ENCODE measurements at places on chromosomes 6 and 20.

DNA sequence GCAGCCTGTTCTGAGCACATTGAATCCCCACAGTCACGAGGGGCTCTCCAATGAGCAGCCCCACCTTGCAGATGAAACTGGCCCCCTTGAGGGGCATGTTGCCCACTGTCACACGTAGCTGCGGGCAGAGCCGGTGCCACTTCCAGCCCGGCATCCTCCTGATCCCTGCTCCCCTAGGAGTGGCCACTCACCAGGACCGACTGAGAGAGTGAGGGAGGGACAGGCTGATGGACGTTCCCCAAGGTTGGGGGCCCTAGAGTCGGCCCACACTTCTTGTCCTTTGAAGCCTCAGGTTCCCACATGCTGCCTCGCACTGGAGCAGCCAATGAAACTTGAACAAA is 10.5 kb downstream of the ENTPD6 start:
- DNase-seq, result no peak

- DNase-seq, result no peak
These were observed 23.3 kb downstream of the ADGRG6 start for GRCh38 chr6:142325111-142325510.

GRCh38 chr6:110816677-110817076 is 1.4 kb upstream of the CDK19 start:
- no peak for DNase-seq

DNA sequence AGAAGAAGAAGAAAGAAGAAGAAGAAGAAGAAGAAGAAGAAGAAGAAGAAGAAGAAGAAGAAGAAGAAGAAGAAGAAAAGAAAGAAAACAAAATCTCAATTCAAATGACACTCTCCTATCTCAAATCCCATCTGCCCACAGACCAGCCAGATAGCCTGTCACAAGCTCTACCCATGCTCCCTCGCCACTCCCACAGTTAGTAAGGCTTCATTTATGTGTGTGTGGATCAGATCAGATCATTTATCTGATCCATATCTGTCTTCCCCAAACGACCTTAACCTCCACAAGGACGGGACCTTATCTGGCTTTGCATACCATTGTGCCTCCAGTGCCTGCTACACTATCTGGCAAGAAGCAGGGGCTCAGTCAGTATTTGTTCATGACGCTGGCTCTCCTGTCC is 81.9 kb upstream of the RREB1 start:
- no peak for DNase-seq

- DNase-seq, result peak; percentile 5
These were observed 251.0 kb downstream of the SYNE1 start for GRCh38 chr6:152386131-152386530.

DNA sequence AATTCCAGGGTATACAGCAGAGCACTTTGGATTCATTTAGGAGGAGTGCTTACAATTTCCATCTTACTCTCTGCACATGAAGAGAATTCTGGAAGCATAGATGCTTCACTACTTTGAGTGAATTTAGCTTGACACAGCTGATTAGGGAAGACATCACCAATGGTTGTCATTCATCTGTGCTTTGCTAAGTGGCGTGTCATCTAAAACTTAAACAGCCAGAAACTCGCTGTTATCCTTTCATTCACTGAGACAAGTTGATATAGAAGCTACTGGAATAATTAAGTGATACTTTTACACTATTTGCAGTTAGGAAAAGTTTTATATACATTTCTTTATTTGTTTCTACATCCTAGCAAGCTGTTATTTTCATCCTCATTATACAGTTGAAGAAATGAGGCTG is 635.3 kb upstream of the FLRT3 start:
- DNase-seq, result no peak

GRCh38 chr6:52595000-52595795 is 18.3 kb upstream of the TRAM2 start:
- no peak for DNase-seq

GRCh38 chr20:51639206-51639832 is 96.8 kb upstream of the NFATC2 start:
- peak; percentile 39 for DNase-seq

DNA sequence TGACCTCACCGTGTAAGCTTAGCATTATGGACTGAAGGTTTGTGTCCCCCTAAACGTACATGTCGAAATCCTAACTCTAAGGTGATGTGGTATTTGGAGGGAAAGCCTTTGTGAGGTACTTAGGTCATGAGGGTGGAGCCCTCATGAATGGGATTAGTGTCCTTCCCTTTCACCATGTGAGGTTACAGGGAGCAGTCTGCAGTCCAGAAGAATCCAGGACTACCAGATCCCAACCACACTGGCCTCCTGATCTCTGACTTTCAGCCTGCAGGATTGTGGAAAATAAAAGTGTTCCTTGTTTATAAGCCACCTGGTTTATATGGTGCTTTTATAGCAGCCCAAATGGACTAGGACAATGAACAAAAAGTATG is 73.4 kb downstream of the ZBTB2 start:
- no peak for DNase-seq

DNA sequence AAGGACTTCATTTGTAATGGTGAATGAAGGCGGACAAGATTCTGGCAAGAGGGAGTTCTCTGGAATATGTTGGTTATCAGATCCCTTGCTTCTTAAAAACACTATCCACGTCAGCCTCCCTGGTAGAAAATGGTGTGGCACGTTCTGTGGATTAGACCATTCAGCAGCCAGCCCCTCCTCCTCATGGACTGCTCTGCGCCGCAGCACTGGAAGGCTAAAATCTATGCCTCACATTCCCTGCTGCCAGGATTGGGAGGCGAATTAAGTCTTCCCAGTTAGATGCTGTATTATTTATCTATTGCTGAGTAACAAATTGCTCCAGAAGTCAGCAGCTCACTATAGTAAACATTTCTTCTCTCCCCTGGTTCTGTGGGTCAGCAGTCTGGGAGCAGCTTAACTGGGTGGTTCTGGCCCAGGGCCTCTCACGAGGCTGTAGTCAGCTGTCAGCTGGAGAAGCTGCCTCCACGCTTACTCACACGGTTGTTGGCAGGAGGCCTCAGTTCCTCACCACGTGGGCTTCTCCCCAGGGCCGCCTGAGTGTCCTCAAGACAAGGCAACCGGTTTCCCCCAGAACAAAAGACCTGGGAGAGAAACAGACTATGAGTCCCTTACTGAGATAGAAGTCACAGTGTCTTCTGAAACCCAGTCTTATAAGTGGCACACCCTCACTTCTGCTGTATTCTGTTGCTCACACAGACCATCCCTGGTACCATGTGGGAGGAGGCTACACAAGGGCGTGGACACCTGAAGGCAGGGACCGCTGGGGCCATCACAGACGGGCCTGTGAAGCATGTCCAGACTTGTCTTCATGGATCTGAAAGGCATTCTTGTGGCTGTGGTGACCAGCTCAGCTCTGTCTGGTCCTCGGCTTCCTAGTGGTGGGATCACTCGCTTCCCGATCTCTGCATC is 101.0 kb downstream of the NRN1 start:
- no peak for DNase-seq

DNA sequence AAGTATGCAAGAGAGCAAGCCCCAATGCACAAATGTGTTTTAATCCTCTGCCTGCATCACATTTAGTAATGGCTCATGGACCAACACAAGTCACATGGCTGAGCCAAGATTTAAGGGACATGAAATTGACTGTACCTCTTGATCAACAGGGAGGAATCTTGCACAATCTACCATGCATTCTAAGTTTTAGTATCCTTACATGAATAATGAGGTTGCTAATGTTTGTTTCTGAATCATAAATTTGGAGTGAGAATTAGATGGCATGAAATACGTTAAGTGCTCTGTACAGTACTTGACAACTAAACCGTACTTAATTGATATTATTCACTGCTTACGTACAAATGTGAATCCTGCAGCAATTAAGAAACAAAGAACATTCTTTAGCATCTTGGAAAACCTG is 553.8 kb upstream of the JAG1 start:
- DNase-seq, result no peak

Measured in CD4-positive, alpha-beta T cell treated with Interleukin-4 for 4 hours (primary cell).